T-cell (primary cell): ENCODE measurements at places on chromosomes 6 and 20.

- H3K27ac ChIP-seq, result no peak overlapping the region
- no peaks in the 10 kb centered on the region for H3K4me1 ChIP-seq
- no peaks in the 10 kb centered on the region for H3K36me3 ChIP-seq
- peaks cover 20% of the 10 kb centered on the region for H3K27me3 ChIP-seq
Measured at GRCh38 chr20:64130271-64130670, 22.9 kb upstream of the NPBWR2 start.

GRCh38 chr20:5557123-5557522 lies 193.1 kb upstream of the SHLD1 start:
- H3K4me3 ChIP-seq, result no peak overlapping the region
- H3K36me3 ChIP-seq, result peaks cover 3% of the 10 kb centered on the region
- no peak for DNase-seq
- no peak overlapping the region for H3K27ac ChIP-seq
- no peaks in the 10 kb centered on the region for H3K27me3 ChIP-seq
- no peaks in the 10 kb centered on the region for H3K4me1 ChIP-seq

GRCh38 chr6:106546691-106547414 lies 82.4 kb downstream of the RTN4IP1 start:
- DNase-seq, result no peak
- peaks cover 5% of the 10 kb centered on the region for H3K4me1 ChIP-seq
- no peaks in the 10 kb centered on the region for H3K27me3 ChIP-seq
- peak overlapping the region; percentile 27 for H3K27ac ChIP-seq
- H3K4me3 ChIP-seq, result no peak overlapping the region

GRCh38 chr20:48100483-48100882 lies 315.2 kb upstream of the SULF2 start:
- no peaks in the 10 kb centered on the region for H3K36me3 ChIP-seq
- no peaks in the 10 kb centered on the region for H3K4me1 ChIP-seq
- DNase-seq, result no peak
- H3K27me3 ChIP-seq, result no peaks in the 10 kb centered on the region

DNA sequence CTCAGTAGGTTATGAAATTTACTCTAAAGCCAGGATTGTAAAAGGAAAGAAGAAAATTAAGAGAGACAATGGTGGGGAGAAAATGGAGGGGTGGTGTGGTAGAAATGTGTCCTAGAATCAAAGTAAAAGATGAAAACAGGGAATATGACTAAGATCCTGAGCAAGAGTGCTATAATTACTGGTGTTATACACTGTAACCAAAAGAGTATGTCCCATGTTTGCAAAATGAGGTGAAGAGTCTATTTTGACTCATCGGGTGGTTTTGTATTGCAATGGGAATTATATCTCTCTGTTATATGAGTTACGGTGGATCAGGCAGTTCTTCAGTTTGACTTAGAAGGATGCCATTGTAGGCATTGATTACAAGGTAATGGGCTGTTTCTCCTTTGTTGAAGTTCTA lies 8.5 kb downstream of the L3MBTL3 start:
- H3K4me1 ChIP-seq, result peaks cover 24% of the 10 kb centered on the region
- DNase-seq, result no peak
- peaks cover 11% of the 10 kb centered on the region for H3K36me3 ChIP-seq

GRCh38 chr6:16658348-16659034 lies 102.8 kb downstream of the ATXN1 start:
- no peak for DNase-seq
- no peaks in the 10 kb centered on the region for H3K36me3 ChIP-seq
- H3K4me1 ChIP-seq, result peaks cover 10% of the 10 kb centered on the region

- H3K4me1 ChIP-seq, result no peaks in the 10 kb centered on the region
- H3K27ac ChIP-seq, result no peak overlapping the region
- no peaks in the 10 kb centered on the region for H3K27me3 ChIP-seq
- DNase-seq, result no peak
- no peaks in the 10 kb centered on the region for H3K36me3 ChIP-seq
Measured at GRCh38 chr6:93433592-93433991, 14.2 kb upstream of the EPHA7 start.

DNA sequence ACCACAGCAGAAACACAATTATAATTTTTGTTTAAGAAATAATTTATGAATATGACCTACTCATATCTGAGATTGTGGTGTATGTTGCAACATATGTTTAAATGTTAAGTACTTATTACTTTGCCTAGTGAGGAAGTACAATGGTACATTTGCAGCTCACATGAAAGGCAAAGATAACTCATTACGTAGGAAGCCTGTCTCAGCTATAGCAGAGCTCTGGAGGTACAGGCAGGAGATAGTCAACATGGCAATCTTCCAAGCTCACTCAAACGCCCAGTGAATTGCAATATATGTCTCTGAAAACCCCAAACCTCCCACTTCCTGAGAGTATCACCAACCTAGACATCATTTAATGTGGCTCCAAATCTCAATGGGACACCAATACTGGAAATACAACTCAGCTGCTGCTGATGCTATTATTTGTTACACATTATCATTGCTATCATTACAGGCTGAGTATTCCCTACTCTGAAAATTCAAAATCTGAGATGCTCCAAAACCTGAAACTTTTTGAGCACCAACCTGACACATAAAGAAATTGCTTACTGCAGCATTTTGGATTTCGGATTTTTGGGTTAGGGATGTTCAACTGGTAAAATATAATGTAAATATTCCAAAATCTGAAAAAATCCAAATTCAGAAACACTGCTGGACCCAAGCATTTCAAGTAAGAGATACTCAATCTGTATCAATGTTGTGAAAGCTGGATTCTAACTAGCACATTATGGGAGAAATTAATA lies 25.1 kb upstream of the GSTA4 start:
- H3K4me1 ChIP-seq, result no peaks in the 10 kb centered on the region
- no peak for DNase-seq
- H3K36me3 ChIP-seq, result peaks cover 34% of the 10 kb centered on the region
- no peak overlapping the region for H3K4me3 ChIP-seq

GRCh38 chr6:27477318-27478013 lies 4.6 kb upstream of the ZNF184 start:
- no peaks in the 10 kb centered on the region for H3K27me3 ChIP-seq
- H3K4me3 ChIP-seq, result peak overlapping the region; percentile 63
- H3K36me3 ChIP-seq, result no peaks in the 10 kb centered on the region
- peaks cover 11% of the 10 kb centered on the region for H3K4me1 ChIP-seq
- peak overlapping the region; percentile 92 for H3K27ac ChIP-seq
